Activated naive CD4-positive, alpha-beta T cell treated with anti-CD3 and anti-CD28 coated beads for 36 hours (primary cell): ENCODE measurements at places on chromosomes 11 and 22. TPM values are rescaled to one million over a fixed set of nuclear protein-coding genes. Genes with fewer than 3 reads are reported as not detected.

GRCh38 chr11:107564877-107565218, 687 bp downstream of the ALKBH8 start:
- H3K27me3 ChIP-seq, result no peaks in the 10 kb centered on the region
- H3K36me3 ChIP-seq, result peaks cover 4% of the 10 kb centered on the region

DNA sequence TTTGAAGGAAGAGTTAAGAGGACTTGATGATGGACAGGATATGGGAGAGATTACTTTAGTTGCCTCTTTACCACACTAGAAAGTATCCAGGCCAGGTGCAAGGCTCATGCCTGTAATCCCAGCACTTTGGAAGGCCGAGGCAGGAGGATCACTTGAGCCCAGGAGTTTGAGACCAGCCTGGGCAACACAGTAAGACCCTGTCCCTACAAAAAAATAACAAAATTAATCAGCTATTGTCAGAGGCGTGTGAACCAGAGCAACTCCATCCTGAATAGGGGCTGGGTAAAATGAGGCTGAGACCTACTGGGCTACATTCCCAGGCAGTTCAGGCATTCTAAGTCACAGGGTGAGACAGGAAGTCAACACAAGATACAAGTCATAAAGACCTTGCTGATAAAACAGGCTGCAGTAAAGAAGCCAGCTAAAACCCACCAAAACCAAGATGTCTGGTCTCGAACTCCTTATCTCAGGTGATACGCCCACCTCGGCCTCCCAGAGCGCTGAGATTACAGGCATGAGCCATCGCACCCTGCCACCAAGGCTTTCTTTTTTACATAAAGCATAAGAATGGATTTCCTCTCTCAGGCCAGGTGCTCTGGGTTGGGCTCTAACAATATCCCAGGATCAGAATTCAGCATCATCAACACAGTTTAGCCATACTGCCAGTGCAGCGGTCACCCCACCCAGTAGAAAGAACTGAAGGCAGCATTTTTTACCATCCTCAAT, 17.8 kb downstream of the PI4KA start:
- DNase-seq, result peak; percentile 23
- no peaks in the 10 kb centered on the region for H3K27me3 ChIP-seq
- H3K4me3 ChIP-seq, result no peak overlapping the region
- peak overlapping the region; percentile 20 for H3K27ac ChIP-seq

GRCh38 chr11:6505577-6506240, 8.6 kb downstream of the DNHD1 start:
- H3K27me3 ChIP-seq, result no peaks in the 10 kb centered on the region
- no peak overlapping the region for H3K27ac ChIP-seq
- no peak overlapping the region for H3K4me3 ChIP-seq
- peak; percentile 21 for DNase-seq
- H3K4me1 ChIP-seq, result no peaks in the 10 kb centered on the region
- peaks cover 14% of the 10 kb centered on the region for H3K36me3 ChIP-seq

GRCh38 chr11:106468531-106468930, 391.1 kb downstream of the AASDHPPT start:
- H3K27me3 ChIP-seq, result no peaks in the 10 kb centered on the region
- no peak overlapping the region for H3K4me3 ChIP-seq
- H3K4me1 ChIP-seq, result no peaks in the 10 kb centered on the region
- no peak for DNase-seq

The ACR gene
- total RNA-seq, result not detected

The MALAT1 gene
- 10,460 TPM for total RNA-seq
